ENCODE measurements at places on chromosomes 2 and 18.

DNA sequence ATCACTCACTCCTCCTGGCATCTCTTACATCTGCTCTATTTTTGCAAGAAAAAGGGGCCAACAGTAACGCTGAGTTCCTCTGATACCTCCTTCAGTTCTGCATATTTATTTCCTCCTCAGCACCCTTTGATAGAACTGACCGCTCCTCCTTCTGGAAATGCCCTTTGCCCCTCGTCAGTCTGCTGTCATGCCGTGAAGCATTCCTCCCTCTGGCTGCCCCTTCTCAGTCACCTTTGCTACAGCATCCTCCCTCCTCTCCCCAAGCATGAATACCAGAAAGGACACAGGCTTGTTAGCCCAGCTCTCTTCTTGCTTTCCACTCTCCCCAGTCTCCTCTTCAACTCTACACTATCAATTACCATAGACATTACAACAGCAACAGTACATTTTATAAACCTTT, 135.4 kb downstream of the NBAS start:
- no peak for DNase-seq

- no peak for DNase-seq
Measured at GRCh38 chr18:51726614-51727013, 529.1 kb upstream of the MEX3C start.

DNA sequence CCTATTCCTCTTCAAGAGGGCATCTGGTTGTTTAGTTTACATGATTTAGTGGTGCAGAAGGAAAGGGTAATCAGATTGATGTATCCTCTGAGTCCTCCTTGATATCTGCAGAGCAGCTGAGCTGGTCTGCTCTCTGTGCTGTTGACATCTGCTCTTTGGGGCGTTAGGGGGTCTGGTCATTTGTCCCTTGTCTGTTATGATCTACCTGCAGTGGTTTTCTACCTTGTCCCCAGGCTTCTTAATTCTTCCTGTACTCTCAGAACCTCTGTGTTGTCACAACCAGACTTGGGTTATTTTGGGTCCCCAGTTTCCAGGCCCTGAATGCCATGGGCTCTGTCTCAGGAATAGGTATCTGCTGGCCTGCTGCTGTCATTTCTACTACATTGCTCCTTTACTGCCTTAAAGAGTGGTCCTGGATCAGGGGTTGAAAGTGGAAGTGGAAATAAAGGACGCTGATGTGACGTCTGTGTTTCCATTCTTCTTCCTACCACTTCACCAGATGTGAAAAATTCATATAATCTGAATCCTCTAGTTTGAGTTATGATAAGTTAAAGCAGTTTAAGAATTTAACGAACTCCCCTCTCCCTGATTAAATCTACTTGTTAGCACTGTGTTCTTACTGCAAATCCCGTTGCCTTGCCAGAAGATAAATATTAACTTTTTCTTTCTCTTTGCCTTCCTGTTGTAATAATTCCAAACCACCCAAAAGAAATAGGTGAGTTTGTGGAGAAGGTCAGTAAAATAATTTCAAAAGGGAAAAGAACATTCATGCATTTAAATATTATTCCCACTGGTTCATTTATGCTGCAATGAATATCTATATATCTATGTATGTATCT, 16.6 kb upstream of the CPS1 start:
- DNase-seq = no peak

DNA sequence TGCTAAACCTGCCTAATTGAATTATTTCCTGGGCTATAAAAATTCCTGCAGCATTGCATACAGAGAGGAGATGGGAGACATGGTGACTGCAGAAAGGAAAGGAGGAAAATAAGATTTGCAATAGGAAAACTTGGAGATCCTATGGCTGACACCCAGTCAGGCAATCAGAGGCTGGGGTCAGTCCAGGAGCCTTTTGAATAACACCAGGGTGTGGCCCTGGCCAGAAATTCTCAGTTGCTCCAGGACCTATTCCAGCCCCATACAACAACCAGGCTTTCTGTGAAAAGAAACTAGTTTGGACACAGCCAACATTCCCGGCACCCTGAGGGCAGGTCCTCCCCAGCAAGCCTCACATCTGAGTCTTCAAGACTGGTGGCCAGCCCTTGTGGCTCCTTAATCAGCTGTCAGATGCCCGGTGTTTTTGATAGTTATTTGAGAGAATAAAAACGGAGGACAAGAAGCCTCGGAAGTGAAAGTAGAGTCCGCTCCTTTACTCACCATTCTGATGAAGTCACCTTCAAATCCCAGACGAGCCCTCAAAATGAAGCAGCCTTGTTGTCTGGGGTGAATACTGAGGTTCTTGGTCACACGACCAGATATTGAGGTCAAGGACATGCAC, 31.1 kb upstream of the GMCL1 start:
- DNase-seq = no peak

- no peak for DNase-seq
Measured at GRCh38 chr2:39571111-39571731, 94.5 kb upstream of the TMEM178A start.

- DNase-seq = no peak
Measured at GRCh38 chr18:76498064-76498463, 3.0 kb upstream of the ZNF516 start.

DNA sequence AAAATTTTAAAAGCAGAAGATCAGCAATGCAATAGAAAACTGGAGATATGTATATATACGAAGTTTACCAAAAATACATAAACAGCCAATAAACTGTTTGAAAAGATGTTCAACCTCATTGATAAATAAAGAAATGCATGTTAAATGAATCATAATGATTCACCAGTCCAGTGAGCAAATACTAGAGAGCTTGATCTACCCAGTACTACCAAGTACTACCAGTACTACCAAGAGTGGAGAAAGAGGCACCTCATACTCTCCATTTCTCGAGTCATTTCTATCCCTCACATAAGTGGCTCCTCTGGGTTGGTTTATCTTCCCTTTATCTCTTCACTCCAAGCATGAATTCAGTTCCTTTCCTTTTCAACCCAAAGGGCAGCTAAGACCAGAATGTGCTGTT, 138.9 kb downstream of the MREG start:
- no peak for DNase-seq

- no peak for DNase-seq
Measured at GRCh38 chr2:126778561-126779501, 119.9 kb upstream of the TEX51 start.

DNA sequence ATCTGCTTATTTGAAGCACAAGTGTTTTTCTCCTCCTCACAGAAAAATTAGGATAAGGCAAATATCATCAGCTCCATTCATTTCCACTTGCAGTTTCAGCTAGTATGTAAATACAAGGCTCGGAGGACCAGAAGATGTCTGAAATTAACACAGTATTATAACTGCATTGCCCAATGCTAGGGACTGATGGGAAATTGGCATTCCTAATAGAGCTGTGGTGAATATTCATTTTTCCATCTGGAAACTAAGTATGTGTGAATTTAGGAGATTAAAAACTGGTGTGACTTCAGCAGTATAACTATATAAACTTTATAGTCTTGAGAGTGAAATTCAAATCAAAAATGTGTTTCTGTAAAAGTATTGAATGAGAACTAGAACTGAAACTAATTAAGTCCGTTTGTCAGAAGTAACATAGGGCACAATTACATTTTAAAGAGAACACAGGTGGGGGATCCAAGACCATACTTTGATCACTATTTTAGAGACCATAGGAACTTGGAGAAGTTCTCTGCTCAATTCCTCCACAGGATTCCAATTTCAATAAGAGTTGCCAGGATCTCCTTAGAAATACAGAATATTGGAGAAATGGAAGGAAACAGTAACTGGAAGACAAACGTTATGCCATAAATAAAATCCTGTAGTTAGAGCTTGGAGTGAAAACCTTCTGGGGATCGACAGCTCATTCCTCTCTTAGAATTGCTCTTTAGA, 12.1 kb upstream of the ITGA6 start:
- no peak for DNase-seq

- DNase-seq = no peak
Measured at GRCh38 chr2:437756-438393, 150.0 kb upstream of the ALKAL2 start.

- DNase-seq = no peak
Measured at GRCh38 chr18:51603111-51603510, 405.6 kb upstream of the MEX3C start.

DNA sequence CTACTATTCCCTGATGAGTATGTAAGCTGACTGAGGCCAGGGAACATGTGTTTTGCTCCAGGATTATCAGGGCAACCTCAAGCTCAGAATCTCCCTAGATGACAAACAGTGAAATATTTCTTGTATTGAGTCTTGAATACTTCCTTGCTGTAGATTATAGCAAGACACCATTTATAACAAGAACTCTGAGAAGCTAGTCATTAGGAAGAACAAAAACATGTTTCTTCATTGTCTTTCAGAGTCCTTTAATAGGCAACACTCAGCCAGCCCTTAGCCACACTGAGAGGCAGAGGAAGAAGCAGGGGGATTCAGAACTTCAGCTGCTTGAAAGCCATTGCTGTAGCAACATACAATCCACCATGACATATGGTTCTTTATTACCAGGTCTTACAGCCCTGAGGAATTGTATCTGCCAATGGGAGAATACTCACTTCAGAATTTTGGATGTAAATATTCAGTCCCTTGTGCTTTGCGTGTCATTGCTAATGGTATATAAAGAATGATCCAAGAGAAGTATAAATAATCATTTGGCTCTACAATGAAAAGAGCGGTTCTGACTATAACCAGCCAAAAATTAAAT, 117.5 kb upstream of the NCKAP5 start:
- DNase-seq = no peak

GRCh38 chr18:57073501-57074187, 73.2 kb upstream of the BOD1L2 start:
- DNase-seq = no peak

GRCh38 chr2:47656715-47657600, 126.0 kb upstream of the MSH6 start:
- no peak for DNase-seq

- DNase-seq = no peak
Measured at GRCh38 chr2:161017780-161018470, 142.3 kb upstream of the TANK start.

DNA sequence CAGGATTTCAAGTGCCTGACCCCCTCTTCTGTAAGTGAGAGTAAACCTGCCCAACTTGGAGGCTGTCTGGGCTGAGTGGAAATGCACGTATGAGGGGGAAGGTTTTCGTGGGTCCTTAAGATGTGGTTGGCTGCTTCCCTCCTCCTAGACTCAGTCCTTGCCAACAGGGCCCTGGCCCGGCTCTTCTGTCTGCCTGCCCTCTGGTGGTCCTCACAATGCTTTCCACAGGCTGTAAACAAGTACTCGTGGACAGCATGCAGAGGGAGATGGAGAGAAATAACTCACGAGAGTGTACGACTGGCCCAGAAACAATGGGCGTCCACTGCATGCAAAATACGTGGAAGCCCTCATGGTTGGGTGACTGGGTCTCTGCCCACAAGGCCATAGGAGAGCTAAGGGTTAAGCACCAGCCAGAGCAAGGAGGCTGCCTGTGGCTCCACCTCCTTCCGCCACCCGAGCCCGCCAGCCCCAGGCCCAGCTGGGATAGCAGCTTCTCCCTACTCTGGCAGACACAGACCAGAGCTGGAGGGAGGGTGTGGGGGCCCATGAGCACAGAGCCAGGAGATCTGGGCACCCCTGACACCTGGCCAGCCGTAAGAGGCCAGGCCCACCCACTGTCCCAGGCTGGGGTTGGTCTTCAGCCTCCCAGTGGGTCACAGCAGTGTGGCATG, 17.0 kb upstream of the ARHGEF4 start:
- DNase-seq = no peak

GRCh38 chr2:98769114-98769476, 38.2 kb upstream of the MGAT4A start:
- DNase-seq = no peak

- DNase-seq = no peak
Measured at GRCh38 chr2:118049816-118050140, 35.9 kb upstream of the CCDC93 start.

DNA sequence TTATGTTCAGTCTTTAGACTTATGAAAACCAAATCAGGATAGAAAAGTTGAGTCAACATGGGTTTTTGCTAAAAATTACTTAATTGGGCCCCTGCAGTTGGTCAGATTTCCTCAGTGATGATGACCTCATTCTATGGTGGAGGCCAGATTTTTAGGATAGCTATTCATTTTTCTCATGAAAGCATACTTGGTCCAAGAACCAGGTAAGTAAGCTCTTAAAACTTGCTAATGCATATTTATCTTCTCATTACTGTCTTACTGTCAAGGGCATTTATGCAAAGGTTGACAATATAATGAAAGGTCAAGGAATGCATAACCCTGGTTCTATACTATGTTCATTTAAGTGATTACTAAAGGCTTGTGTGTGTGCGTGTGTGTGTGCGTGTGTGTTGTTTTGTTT, 650.6 kb downstream of the SATB2 start:
- no peak for DNase-seq

DNA sequence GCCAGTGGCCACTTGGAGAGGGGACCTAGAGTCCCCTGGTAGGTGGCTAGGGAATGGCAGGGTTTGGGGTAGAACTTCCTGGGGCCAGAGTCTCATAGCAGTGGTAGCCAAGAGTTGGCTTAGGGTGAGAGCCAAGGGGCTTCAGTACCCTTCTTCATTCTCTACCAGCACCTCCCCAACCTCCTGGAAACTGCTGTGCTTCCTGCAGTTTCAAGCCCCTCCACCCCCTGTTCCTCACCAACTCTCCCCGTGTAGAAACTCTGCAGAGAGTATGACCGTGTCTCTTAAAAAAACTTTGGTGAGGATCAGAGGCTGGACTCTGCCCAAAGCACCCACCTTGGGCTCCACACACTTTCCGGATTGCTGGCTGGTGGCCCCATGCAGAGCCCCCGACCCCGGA, 159.6 kb downstream of the MSH2 start:
- no peak for DNase-seq

DNA sequence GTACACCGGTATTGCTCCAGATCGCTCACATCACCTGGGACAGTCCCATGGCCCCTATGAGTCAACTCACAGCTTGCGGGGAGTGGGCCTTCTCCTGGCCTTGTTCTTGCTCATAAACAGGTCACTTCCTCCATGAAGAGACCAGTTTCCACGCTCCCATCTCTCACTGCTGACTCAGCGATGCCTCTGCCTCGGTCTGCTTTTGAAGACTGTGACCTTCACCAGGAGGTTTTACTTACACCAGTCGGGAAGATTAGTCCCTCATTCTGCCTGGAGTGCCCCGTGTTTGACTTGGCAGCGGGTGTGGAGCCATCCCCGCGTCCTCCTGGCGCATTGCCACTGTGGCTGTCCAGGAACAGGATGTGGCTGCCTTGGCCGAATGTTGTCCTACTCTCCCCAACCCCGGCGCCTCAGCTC, 159.8 kb downstream of the RHBDD1 start:
- no peak for DNase-seq

GRCh38 chr18:73742957-73743356, 404.7 kb downstream of the FBXO15 start:
- DNase-seq = no peak

DNA sequence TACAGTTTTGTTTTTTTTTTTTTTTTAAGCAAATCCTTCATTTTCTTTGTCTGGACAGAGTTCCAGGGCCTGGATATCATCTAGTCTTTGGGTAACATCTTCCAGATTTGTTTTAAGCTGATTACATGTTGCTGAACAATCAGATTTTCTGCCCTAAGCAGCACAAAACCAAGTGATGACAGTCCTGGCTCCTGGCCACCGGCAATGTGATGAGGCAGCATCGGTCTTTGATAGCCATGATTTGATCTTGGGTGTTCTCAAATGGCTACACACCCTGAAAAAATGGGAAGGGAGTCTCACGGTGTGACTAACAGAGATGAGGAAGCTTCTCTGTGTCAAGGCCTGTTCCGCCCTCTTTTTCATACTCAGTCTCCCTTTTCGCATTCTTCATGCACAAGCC, 708.6 kb upstream of the ZEB2 start:
- no peak for DNase-seq
